ENCODE measurements at places on chromosomes 2 and 18.

GRCh38 chr2:175805442-175806124, 196.5 kb downstream of the LNPK start:
- DNase-seq, result no peak

DNA sequence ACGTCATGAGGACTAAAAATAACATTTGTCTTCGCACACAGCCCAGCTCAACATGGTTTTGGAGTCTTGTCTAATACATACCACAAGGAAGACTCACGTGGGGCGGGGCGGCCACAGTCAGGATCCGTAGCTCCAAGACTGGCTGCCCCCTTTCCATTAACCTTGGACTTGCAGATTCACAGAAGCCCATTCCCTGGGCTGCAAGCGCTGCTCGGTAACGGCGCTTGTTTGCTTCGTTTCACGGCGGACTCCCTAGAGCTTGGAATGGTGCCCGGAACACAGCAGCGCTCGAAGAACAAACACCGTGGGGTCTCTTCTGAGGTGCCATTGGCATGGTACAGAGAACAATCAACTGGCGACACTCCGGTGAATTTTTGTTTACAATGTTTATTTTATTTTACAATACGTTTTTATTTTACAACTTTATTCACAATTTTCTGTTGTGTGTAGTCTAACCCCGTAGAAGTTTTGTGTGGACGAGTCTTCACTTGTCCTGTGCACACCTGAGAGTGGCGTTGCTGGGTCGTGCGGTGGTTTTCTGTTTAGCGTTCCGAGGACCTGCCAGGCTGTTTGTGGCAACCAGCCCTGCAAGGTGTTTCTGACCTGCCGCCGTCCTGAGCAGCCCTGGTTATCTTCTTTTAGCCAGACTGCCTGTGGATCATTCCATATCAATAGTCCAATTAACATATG, 126.5 kb downstream of the GALR1 start:
- no peak for DNase-seq

GRCh38 chr2:29655391-29656086, 265.8 kb downstream of the ALK start:
- DNase-seq, result no peak

DNA sequence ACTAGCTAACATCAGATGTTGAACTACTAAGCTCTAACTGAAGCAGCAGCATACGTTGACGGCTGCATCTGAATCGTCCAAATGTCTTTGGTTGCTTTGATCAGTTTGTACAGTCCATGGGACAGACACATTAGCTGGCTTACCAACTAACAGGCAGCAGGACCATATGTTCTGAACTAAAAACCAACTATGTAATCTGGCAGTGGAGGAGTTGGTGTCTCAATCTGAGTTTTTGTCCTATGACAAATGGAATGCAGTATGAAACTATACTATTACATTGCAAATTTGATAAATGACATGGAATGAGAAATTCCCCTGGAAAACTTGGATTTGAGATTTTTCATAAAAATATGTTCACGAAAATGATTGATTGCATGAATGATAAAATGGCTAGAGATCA, 79.5 kb downstream of the EPHA4 start:
- DNase-seq, result no peak

GRCh38 chr2:231204581-231204980, 6.2 kb downstream of the ARMC9 start:
- DNase-seq, result no peak

GRCh38 chr2:120722568-120723421, 12.9 kb upstream of the GLI2 start:
- no peak for DNase-seq

DNA sequence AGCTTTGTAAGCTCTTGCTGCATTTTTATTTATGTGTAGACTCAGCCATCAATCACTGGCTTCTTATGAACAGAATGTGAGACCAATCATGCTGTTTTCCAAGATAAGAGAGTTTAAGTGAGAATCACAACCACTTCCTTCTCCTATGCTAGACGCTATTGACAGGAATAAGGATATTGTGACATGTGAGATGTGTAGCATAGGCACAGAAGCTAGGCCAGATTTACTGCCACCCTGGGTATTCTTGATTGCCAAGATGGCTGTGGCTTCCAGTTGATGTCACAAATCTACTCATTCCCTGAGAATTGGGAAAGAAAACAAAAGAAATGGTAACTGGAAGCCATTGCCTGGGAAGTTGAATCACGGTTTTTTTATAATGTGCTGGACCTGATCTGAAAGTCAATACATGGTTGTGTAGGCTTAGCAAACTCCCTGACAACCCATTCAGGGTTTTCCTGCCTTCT, 49.9 kb downstream of the RAB27B start:
- DNase-seq, result no peak

- DNase-seq, result no peak
These were observed 132.7 kb upstream of the TTC27 start for GRCh38 chr2:32495139-32495538.

- no peak for DNase-seq
These were observed 33.6 kb upstream of the CELF4 start for GRCh38 chr18:37598966-37599896.

- no peak for DNase-seq
These were observed 27.3 kb upstream of the BIN1 start for GRCh38 chr2:127134235-127134634.

GRCh38 chr2:206533977-206534376, 90.6 kb downstream of the ADAM23 start:
- no peak for DNase-seq

DNA sequence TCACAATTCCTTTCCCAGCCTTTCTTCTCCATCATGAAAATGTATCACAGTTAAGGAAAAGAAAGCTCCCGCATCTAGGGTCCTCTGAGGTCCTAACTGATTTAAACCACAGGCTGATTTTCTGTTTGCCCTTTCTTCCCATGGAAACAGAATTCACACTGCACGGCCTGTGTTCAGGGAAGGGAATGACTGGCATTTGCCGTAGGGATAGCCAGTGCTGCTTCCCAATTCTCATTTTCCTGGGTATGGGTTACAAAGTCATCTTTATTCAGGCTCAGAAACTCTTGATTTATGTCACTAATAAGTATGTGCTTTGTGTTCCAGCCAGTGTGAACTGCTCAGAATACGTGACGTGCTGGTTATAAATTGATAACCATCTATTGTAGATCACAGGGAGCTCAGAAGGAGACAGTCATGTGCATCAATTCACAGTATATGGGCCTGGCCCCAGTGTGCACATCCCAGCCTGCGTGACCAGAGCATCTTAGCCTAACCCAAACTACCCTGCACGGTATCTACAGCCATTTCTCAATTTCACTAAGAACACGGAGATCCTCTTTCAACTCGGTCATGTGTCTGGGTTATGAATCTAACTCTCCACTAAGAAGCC, 163.3 kb downstream of the LRRC30 start:
- DNase-seq, result no peak

DNA sequence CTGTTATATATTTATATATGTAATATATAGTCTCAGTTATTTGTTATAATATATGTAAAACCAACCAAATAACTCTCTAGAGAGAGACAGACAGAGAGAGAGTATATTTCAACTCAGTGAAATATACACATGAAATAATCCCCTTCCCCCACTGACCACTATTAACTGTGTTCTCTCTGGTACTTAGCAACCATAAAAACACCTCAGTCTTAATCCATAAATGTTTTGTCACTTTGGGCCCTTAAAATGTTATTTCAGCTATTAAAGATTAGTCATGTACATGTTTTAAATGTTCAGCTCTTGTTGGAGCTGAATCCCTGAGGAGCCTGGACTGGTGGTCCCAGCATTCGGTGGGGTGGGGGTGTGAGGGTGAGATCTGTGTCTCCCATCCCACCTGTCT, 122.2 kb upstream of the MAP3K20 start:
- DNase-seq, result no peak

- no peak for DNase-seq
These were observed 766.8 kb downstream of the BCL11A start for GRCh38 chr2:59786684-59787083.

- no peak for DNase-seq
These were observed 169.7 kb downstream of the TWIST2 start for GRCh38 chr2:239017491-239018098.

DNA sequence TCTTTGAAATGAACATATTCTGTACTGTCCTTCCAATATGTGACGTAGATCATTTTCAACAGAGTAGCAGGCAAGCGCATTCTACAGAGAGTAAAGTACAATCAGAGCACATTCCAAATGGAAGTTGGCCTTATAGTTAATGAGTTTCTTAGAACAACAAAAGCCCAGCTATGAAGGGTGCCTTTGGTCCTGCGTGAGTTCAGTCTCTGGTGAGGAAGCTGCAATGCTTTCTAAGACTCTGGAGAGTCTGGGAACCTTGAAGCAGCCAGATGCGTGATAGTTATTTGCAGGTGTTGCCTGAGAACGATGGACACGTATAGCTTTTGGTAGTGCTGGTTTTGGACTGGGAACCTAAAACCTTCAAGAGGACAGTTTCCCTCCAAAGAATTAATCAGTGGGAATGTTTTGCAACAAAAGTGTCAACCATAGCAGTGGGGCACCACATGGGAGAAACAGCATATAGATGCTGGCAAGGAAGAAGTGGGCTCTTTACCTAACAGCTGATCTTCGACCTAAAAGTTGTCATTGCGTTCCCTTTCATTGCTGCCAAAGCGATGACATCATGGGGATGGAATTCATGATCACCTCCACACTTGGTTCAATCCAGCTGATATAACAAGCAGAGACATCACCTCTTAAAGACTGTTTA, 9.3 kb upstream of the SNORC start:
- DNase-seq, result no peak

DNA sequence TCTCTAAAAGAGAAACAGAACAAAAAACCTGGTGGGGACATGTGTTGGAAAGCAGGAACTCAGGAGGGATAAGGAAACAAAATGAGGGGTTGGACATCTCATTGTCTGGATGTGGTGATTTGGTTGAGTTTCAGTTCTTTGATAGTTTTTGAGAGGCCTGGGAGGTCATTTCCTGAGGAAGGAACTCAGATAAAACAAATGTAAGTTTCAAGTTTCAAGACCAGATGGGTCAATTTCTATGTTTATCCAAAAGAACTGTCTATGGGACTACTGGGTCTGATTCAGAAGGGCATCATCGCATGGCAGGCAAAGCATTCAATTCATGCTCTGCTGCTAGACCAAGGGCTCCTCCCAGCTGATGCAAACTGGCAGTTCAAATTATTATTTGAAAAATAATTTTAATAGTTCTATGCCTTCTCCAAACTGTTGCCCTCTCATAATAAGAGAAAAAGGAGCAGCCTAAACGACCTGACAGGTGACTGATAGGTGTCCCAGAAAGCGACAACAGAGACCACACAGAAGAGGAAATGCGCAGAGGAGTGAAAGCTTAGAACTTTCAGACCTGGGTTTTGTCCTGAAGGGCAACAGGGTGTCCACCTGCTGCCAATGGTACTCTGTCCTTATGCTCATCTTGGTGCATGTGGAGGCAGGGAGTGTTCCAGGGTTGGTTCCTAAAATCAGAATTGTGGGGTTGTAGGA, 39.3 kb upstream of the SH3RF3 start:
- no peak for DNase-seq

- DNase-seq, result no peak
These were observed 124.8 kb upstream of the SIX2 start for GRCh38 chr2:45134014-45134413.

GRCh38 chr2:231341100-231341499, 54.4 kb upstream of the B3GNT7 start:
- no peak for DNase-seq

DNA sequence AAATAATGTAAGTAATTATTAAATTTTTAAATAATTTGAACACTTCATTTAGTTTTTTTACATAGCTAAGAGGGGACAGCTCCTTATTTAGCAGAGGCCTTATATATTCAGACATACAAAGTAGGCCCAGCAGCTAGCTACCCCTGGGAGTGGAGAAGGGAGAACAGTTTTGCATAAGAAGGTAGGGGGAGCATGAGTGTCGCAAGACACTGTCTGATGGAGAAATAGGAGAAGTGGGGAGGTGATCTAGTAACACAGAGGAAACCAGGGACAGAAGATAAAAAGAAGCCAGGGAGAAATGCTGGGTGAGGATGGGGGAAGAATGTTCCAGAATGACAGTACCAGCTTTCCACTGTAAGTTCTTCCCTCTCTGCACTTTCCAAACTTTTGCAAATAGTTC, 16.0 kb upstream of the RGPD4 start:
- no peak for DNase-seq

DNA sequence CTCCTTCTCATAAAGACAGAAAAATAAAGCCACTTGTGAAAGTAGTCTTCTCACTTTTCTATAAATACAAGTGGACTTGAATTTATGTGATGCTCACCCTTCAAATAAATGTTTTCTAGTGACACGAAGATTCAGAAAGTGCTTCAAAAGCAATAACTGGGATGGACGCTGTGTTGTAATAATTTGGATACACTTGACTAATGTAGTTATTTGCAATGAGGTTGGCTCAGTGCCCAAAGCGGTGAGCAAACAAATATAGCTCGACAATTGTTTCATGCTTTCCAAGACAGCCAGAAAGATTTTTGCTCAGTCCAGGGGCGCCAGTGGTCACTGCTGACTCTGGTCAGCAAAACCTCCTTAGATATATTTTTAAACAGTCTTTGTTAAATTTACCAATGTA, 278.6 kb upstream of the KLHL14 start:
- no peak for DNase-seq

DNA sequence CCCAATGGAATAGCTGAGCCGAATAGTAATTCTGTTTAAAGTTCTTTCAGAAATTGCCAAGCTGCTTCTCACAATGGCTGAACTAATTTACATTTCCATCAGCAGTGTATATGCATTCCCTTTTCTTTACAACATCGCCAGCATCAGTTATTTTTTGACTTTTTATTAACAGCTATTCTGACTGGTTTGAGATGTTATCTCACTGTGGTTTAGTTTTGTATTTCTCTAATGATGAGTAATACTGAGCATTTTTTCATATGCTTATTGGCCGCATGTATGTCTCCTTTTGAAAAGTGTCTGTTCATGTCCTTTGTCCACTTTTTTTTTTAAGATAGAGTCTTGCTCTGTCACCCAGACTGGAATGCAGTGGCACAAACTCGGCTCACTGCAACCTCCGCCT, 100.7 kb downstream of the C2orf74 start:
- no peak for DNase-seq

GRCh38 chr2:10668402-10669012, 21.3 kb downstream of the NOL10 start:
- DNase-seq, result no peak

DNA sequence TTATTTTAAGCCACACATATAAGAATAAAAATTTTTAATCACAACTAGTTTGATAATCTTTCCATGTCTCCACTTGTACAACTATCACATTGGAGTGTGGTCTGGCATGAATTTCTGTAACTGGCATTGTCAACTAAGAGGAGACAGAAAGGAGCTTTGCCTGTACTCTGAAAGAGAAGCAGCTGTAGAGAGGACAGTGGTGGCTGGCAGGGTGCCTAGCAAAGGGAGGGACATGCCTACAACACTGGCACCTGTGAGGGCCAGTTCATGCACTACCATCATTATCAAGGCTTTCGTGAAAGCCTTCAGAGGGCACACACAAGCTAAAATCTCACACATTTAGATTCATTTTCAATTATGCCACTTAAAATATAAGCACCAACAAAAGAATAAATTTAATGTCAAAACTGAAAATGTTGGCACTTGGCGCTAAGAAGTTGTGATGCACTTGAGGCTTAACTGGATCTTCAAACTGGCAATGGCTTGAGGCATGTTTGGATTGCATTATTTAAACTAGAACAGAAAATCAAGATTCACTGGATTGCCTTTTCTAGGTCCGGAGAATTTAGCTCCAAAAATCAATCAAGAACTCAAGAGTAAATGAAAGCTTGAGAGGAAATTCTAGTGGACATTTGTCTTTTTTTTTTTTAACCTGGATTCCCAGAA, 238.6 kb downstream of the ZNF385B start:
- DNase-seq, result no peak
